ENCODE measurements at places on chromosomes 2 and 18. TPM values are rescaled to one million over a fixed set of nuclear protein-coding genes. Genes with fewer than 3 reads are reported as not detected.

Gene TM4SF20
- 4.2 TPM for total RNA-seq

Gene CYBRD1
- 12.4 TPM for total RNA-seq

DNA sequence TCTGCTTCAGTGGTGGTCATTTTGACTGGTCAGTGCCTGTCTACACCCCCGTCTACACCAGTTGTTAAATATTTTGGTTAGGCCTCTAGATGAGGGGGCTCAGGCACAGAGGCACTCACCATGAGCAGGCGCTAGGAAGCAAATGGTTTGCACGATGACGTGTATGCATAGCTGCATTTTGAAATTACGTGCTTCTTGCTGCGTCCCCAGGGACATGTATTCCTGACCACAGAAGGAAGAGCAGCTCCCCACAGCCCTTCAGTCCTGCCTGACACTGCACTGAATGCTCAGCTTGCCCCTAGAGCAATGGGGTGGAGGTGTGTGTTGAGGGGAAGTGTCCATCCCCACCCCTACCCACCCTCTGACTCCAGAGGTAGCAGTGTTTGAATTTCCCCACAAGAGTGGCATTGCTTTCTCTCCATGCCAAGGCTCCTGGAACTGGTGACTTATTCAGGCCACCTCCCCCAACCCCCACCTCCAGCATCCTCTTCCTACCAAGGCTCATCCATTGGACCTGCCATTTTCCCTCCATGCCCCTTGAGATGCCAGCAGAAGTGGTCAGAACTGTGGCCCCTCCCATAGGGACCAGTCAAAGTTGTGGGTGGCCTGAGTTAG, 11.4 kb upstream of the ZAP70 start:
- DNase-seq: no peak

DNA sequence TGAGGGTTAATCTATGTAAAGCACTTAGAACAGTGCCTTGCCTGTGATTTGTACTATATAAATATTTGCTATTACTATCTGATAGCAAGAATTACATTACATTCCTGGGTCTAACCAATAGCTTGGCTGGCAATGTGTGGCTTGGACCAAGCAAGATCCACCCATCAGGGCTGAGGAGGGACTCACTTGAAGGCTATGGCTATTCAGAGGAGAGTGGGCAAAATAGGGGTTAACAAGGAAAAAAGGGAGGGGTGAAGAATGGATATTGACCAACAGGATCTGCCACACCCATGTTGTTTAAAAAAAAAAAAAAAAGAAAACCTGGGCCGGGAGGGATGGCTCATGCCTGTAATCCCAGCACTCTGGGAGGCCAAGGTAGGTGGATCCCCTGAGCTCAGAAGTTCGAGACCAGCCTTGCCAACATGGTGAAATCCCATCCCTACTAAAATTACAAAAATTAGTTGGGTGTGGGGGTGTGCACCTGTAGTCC, 20.0 kb upstream of the TMBIM1 start:
- DNase-seq: peak; percentile 57

Gene TMEM17
- total RNA-seq: 0.35 TPM

GRCh38 chr2:68031542-68032160, 31.2 kb downstream of the C1D start:
- DNase-seq: no peak

Gene ACADL
- 0.12 TPM for total RNA-seq

Gene TUBA4B
- not detected for total RNA-seq

Gene GPR35
- total RNA-seq: 64.4 TPM

GRCh38 chr18:72410399-72410798, 133.7 kb downstream of the CBLN2 start:
- no peak for DNase-seq

- no peak for DNase-seq
Measured at GRCh38 chr2:39938035-39938835, 159.2 kb upstream of the THUMPD2 start.

DNA sequence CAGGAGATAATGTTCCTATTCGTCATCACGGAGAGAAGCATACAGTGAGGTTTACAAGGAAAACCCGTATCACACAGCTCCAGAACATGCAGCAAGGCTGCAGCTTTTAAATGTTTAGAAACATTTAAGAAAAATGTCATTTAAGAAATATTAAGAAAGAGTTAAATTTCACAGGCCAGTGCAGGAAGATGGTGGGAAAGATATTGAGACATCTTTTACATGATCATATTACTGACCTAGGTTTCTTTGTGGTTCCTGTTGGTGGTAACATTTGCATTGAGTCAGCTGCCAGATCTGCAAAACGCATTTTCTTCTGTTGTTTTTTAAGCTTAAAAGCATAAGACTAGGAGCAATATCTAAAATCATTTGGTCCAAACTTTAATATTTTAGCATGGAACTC, 44.9 kb downstream of the CPO start:
- DNase-seq: no peak

Gene ADAM23
- total RNA-seq: 0.52 TPM

Gene MC5R
- not detected for total RNA-seq

DNA sequence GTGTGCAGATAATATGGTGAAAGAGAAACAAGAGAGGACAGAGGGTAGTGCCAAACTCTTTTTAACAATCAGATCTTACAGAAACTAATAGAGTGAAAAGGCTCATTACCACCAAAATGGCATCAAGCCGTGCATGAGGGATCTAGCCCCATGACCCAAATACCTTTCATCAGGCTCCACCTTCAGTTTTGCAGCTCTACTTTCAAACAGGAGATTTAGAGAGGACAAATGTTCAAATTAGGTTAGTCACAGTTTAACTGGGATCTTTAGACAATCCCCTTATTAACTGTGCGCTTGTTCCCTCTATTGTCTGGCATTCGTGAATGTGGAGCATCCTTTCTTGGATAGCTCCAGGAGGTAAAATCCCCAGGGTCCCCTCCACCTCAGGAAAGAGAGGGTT, 1209.3 kb upstream of the CHAC2 start:
- no peak for DNase-seq

GRCh38 chr2:240794178-240794721, 25.8 kb downstream of the KIF1A start:
- no peak for DNase-seq

- DNase-seq: no peak
Measured at GRCh38 chr2:75403991-75404428, 156.7 kb downstream of the EVA1A start.

Gene PLCD4
- 1.6 TPM for total RNA-seq

- peak; percentile 60 for DNase-seq
Measured at GRCh38 chr2:191927319-191927867, 80.5 kb upstream of the CAVIN2 start.

DNA sequence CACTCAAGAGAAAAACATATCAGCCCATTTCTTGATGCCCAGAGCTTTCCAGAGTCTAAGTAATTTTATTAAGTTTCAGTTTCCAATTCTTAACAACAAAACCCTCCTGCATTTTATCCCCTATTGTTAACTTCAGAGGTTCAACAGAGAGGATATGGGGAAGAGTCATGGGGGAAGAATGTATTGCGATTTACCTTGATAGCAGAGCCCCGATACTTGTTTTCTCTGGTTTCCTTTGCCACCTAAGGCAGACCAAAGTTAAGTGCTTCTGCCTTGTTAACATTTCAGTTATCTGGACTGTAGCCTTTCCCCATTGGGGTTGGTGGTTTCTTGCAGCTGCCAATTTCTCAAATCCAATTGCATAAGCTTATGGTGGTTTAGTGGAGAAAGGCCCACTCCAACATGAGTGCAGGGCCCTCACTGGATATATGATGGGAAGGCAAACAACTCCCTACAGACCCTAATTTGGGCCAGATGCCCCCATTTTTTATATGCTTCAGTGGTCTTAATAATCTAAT, 82.0 kb upstream of the ITGB6 start:
- no peak for DNase-seq

- DNase-seq: no peak
Measured at GRCh38 chr2:139631966-139632365, 851.8 kb upstream of the NXPH2 start.

Measured in colonic mucosa (tissue), 4 donors.